ENCODE measurements at places on chromosomes 6 and 20. TPM values are rescaled to one million over a fixed set of nuclear protein-coding genes. Genes with fewer than 3 reads are reported as not detected.
A peak's percentile ranks its signal among the peaks of the same experiment; 100 is the strongest.

GRCh38 chr6:166258854-166259276 lies 49.3 kb downstream of the PRR18 start:
- no peaks in the 10 kb centered on the region for H3K36me3 ChIP-seq
- peaks cover 15% of the 10 kb centered on the region for H3K4me1 ChIP-seq
- peaks cover 52% of the 10 kb centered on the region for H3K27me3 ChIP-seq
- no peak for DNase-seq
- H3K27ac ChIP-seq: peak overlapping the region; percentile 72
- no peak overlapping the region for H3K4me3 ChIP-seq

The CPNE5 gene
- total RNA-seq: 5.5 TPM

DNA sequence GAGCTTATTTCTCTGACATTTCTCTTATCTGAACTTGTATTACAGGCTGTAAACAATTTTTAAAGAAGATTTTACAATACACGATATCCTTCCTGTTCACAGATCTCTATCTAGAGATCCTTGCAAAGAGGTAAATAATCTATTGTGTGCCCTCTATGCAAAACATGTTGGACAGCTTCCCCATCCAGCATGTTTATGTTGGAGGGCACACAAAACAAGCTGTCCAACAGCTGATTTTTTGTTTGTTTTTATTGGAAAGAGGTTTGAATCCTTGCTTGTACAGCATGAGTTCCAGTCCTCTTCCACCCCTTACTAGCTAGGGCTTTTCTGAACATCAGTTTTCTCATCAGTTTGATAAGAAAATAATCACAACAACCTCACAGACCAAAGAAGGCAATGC lies 62.3 kb upstream of the SYNDIG1 start:
- peaks cover 34% of the 10 kb centered on the region for H3K27me3 ChIP-seq
- no peak overlapping the region for H3K27ac ChIP-seq
- no peaks in the 10 kb centered on the region for H3K36me3 ChIP-seq
- no peak for DNase-seq

DNA sequence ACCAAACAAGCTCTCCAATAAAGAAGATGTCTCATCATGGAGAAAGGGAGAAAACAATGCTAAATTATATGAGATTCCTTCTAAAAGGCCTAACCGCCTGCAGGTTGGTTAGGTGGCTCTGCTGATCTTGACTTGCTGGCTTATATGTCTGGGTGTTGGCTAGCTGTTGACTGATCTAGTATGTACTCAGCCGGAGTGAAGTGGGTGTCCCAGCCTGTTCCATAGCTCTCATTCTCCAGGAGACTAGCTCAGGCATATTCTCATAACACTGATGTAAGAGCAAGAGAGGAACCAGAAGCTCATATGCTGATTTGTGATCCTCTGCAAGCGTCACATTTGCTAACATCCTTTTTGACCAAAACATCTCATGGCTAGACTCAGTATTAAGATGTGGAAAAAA lies 473.0 kb downstream of the BMP2 start:
- H3K27me3 ChIP-seq: no peaks in the 10 kb centered on the region
- H3K4me3 ChIP-seq: no peak overlapping the region
- no peaks in the 10 kb centered on the region for H3K36me3 ChIP-seq
- no peak overlapping the region for H3K27ac ChIP-seq
- H3K4me1 ChIP-seq: no peaks in the 10 kb centered on the region

GRCh38 chr6:139846538-139847456 lies 472.3 kb upstream of the CITED2 start:
- H3K27ac ChIP-seq: no peak overlapping the region
- H3K4me1 ChIP-seq: peaks cover 3% of the 10 kb centered on the region
- no peak for DNase-seq

The TFAP2C gene
- not detected for total RNA-seq

The ERVFRD-1 gene
- not detected for total RNA-seq

- no peaks in the 10 kb centered on the region for H3K36me3 ChIP-seq
- no peak overlapping the region for H3K4me3 ChIP-seq
- H3K27ac ChIP-seq: peak overlapping the region; percentile 69
- DNase-seq: no peak
- H3K27me3 ChIP-seq: no peaks in the 10 kb centered on the region
- peaks cover 2% of the 10 kb centered on the region for H3K4me1 ChIP-seq
These were observed 213.2 kb upstream of the ZNF217 start for GRCh38 chr20:53806683-53807401.

DNA sequence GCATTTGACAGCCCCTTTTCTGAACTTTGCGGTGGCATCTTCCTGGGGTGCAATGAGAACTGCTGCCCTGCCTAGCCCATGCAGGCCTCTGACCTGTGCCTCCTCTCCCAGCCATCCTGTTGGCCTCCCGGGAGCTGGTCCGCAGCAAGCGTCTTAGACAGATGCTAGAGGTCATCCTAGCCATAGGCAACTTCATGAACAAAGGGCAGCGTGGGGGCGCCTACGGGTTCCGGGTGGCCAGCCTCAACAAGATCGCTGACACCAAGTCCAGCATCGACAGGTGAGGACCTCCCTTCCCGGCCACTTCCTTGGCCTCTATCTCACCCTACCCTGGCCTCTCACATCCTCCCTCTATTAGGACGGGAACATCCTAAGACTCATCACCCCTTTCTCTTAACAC lies 37.6 kb downstream of the MOCS1 start:
- DNase-seq: no peak
- no peak overlapping the region for H3K27ac ChIP-seq
- peaks cover 31% of the 10 kb centered on the region for H3K27me3 ChIP-seq
- H3K36me3 ChIP-seq: no peaks in the 10 kb centered on the region
- H3K4me1 ChIP-seq: no peaks in the 10 kb centered on the region
- H3K4me3 ChIP-seq: no peak overlapping the region

- H3K4me3 ChIP-seq: no peak overlapping the region
- no peak for DNase-seq
- no peaks in the 10 kb centered on the region for H3K27me3 ChIP-seq
- H3K4me1 ChIP-seq: peaks cover 6% of the 10 kb centered on the region
These were observed 15.0 kb downstream of the AFG1L start for GRCh38 chr6:108309844-108310243.

- no peak overlapping the region for H3K27ac ChIP-seq
- no peak for DNase-seq
- H3K4me3 ChIP-seq: no peak overlapping the region
- H3K4me1 ChIP-seq: no peaks in the 10 kb centered on the region
- H3K27me3 ChIP-seq: no peaks in the 10 kb centered on the region
These were observed 126.9 kb downstream of the ID4 start for GRCh38 chr6:19964115-19964514.

The TLDC2 gene
- total RNA-seq: not detected

DNA sequence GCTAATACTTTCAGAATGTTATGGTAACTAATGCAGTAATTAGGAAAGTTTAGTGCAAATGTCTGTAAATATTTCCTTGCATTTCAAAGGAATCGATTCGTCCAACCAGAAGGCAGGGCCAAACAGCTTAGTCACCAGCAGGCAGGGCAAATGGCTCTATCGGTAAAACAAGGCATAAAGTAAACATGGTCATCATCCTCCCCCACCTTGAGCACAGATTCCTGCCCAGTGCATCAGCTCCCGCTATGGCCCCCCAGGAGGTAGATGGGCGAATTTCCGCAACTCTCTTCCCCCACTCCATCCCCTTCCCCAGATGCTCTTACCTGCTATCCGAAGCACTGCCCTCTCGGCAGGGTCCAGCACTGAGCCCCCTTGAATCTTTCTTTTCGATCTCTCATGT lies 103.8 kb upstream of the BEND6 start:
- H3K27me3 ChIP-seq: peaks cover 47% of the 10 kb centered on the region
- H3K27ac ChIP-seq: peak overlapping the region; percentile 49
- peak overlapping the region; percentile 88 for H3K4me3 ChIP-seq
- DNase-seq: no peak

The PACRG gene
- 1.6 TPM for total RNA-seq

DNA sequence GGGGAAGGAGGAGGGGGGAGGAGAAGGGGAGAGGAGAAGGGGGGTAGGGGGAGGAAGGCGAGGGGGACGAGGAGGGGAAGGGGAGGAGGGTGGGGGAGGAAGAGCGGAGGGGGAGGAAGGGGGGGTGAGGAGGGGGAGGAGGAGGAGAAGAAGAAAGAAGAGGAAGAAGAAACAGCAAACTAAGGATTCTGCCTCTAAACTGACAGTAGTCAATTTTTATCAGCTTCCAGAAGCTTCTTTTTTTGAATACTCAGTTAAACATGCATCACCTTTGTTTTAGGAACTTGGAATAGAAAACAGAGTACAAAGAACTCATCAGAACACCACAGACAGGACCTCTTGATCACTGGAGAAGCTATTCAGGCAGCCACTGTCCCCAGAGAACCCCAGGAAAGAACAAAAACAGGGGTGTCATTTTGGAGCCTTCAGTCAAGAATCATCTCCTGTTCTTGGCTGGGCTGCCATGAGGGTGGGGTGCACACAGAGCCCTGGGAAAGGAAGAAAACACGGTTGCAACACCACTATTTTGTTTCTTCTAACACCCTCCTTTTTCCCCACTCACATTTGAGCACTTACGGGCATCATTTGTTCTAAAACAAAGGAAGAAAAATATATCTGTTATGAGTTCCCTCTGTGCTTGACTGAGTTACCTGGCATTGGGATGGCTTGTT lies 67.4 kb downstream of the TMEM170B start:
- H3K27ac ChIP-seq: peak overlapping the region; percentile 19
- peaks cover 6% of the 10 kb centered on the region for H3K36me3 ChIP-seq
- no peak for DNase-seq
- no peak overlapping the region for H3K4me3 ChIP-seq
- H3K27me3 ChIP-seq: peaks cover 67% of the 10 kb centered on the region

The CST3 gene
- 87.5 TPM for total RNA-seq

The C6orf15 gene
- not detected for total RNA-seq

The THBD gene
- total RNA-seq: 1.1 TPM

DNA sequence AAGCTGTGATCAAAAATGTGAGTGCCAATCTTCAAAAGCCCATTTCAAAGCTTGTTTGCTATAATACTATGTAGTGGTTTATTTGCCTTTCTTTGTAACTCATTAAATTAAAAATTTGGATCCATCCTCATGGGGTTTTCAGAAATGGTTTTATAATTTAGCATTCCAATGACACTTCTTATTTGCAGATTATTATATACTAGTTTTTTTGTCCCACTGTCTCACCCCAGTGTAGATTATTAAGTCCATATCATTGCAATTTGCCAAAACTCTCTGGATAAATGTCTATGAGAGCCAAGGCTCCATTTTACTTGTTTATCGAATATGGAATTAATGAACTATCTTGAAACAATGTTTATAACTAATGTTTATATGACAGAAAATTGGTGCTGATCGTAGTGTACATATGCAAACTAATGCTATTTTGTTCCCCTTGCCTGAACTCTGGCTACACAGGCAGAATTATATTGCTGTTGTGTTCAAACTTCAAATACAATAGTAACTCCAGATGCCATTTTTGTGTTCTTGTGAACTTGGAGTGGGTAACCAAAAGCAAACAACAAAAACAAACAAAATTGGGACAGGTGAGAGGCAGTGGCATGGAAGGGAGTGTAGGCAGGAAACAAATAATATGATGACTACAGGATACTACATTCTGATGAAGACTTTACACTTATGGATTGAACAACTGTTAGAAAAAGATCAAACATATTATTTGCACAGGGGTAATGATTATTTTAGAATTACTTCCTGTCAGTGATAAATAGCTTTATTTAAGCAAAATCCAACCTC lies 307.1 kb upstream of the FLRT3 start:
- no peaks in the 10 kb centered on the region for H3K36me3 ChIP-seq
- no peak for DNase-seq
- H3K4me3 ChIP-seq: no peak overlapping the region
- H3K4me1 ChIP-seq: no peaks in the 10 kb centered on the region
- no peak overlapping the region for H3K27ac ChIP-seq
- no peaks in the 10 kb centered on the region for H3K27me3 ChIP-seq

GRCh38 chr6:129370268-129370916 lies 339.6 kb downstream of the ARHGAP18 start:
- peak overlapping the region; percentile 49 for H3K4me3 ChIP-seq
- H3K4me1 ChIP-seq: peaks cover 17% of the 10 kb centered on the region
- DNase-seq: peak; percentile 35
- H3K27me3 ChIP-seq: no peaks in the 10 kb centered on the region
- peaks cover 2% of the 10 kb centered on the region for H3K36me3 ChIP-seq
- H3K27ac ChIP-seq: no peak overlapping the region

The HLA-DOB gene
- total RNA-seq: 2.3 TPM

- no peak for DNase-seq
- peaks cover 37% of the 10 kb centered on the region for H3K4me1 ChIP-seq
- H3K27ac ChIP-seq: peak overlapping the region; percentile 97
- H3K36me3 ChIP-seq: peaks cover 3% of the 10 kb centered on the region
- peak overlapping the region; percentile 89 for H3K4me3 ChIP-seq
These were observed 363.5 kb downstream of the ESR1 start for GRCh38 chr6:152170702-152171667.

- no peaks in the 10 kb centered on the region for H3K4me1 ChIP-seq
- no peak for DNase-seq
- no peak overlapping the region for H3K4me3 ChIP-seq
- no peaks in the 10 kb centered on the region for H3K27me3 ChIP-seq
- H3K27ac ChIP-seq: no peak overlapping the region
These were observed 157.1 kb upstream of the SMLR1 start for GRCh38 chr6:130670142-130670541.

- no peak overlapping the region for H3K27ac ChIP-seq
- DNase-seq: no peak
- H3K36me3 ChIP-seq: no peaks in the 10 kb centered on the region
- no peak overlapping the region for H3K4me3 ChIP-seq
- H3K4me1 ChIP-seq: no peaks in the 10 kb centered on the region
These were observed 66.7 kb upstream of the SAMD5 start for GRCh38 chr6:147441751-147442150.

- peaks cover 44% of the 10 kb centered on the region for H3K4me1 ChIP-seq
- H3K4me3 ChIP-seq: peak overlapping the region; percentile 100
- H3K27me3 ChIP-seq: no peaks in the 10 kb centered on the region
- peak overlapping the region; percentile 99 for H3K27ac ChIP-seq
- no peak for DNase-seq
These were observed 741 bp downstream of the PTPN1 start for GRCh38 chr20:50510706-50511542.

DNA sequence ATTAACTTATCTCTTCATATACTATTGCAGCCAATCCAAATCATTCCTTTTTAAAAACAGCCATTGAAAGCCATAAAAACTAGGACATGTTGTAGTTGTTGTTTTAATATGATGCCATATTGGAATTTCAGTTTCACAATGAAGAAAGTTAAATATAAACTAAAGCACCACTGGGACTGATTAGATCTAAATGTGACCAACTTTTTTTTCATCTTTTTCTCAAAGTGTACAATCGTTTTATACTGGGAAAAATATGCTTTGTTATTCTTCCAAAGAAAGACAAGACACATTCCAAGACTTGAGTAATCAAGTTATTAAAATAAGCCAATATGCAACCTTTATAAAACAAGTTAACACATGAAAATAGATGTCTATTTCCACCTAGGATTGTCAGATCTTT lies 68.5 kb downstream of the THEMIS start:
- H3K36me3 ChIP-seq: peaks cover 11% of the 10 kb centered on the region
- no peak overlapping the region for H3K4me3 ChIP-seq
- no peak for DNase-seq
- H3K27ac ChIP-seq: no peak overlapping the region
- H3K27me3 ChIP-seq: no peaks in the 10 kb centered on the region

All from T-helper 17 cell (primary cell).